ENCODE measurements at places on chromosomes 7 and 10.

- DNase-seq = no peak
Observed at GRCh38 chr7:105130580-105130979, 116.6 kb downstream of the KMT2E start.

GRCh38 chr10:22573820-22574569, 140.4 kb downstream of the PIP4K2A start:
- no peak for DNase-seq

- no peak for DNase-seq
Observed at GRCh38 chr7:157662981-157663716, 326.3 kb downstream of the DNAJB6 start.

DNA sequence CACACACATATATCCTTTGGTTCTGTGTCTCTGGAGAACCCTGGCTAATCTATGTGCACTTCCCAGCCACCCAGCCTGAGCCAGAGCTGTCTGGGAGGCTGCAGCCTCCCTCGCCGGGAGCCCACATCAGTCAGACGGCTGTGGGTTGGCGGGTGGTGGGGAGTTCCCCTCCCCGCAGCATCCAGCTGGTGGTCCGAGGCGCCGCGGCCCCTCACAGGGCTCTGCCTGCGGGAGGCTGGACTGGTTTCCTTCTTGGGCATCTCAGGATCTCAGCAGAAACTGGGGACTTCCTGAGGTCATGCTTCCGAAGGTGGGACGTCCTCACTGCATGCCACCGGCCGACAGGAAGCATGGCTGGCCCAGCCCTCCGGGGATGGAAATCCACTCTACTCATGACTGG, 22.0 kb upstream of the PSMG3 start:
- no peak for DNase-seq

DNA sequence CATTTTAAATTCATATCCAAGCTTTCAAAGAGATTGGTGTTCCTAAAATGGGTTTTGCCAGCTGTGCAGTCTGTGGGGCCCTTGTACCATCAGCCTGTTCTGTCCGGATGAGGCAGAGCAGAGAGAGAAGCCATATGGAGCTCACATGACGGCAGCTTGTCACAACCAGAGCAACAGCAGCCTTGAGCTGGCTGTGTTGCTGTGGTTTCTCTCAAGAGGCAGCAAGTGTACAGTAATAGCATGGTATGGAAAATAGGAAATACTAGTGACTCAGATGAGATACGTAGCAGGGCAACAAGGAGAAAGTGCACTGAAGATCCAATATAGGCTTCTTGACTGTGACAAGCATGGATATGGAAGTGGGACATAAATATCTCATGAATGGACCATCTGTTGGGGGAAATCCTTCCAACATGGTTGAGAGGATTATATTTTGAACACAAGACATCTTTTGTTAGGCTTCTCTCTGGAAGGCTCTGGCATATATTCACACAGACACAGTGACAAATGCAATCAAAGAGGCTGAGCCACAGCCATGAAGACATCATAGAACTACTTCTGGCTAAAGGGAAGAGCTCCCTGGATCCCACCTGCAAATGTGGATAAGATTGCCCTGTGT, 251.0 kb upstream of the TAC1 start:
- DNase-seq = no peak

GRCh38 chr7:94352887-94353286, 41.8 kb upstream of the COL1A2 start:
- DNase-seq = no peak

DNA sequence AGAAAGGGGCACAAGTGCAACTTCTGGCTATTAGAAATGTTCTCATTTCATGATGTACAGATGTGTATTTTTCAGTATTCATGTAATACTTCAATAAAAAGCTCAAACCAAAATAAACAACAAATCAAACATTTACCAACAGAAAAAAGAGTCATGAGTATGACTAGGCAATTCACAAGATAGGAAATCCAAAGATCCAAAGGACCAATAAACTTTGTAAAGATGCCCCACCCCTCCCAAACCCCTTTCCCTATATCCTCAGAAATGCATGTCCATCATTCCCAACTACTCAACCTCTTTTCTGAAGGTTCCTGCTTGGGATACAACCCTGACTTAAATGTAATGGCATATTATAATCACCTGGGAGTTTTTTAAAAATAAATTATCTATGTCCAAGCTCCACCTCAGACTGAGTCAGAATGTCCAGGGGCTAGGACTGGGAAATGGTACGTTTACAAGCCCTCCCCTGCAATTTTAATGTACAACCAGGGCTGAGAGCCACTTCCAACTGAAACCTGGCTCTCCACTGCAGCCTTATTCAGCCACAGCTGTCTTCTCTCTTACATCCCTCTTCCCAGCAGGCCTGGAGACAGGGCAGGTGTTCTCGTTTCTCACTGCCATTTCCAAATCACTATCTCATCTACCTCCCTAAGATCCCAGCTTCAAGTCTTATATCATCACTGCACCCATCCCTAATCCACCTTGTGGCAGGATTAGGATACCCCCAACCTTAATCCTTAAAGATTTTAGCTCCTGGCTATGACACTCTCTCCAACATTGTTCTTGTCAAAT, 36.5 kb downstream of the COA1 start:
- DNase-seq = no peak

DNA sequence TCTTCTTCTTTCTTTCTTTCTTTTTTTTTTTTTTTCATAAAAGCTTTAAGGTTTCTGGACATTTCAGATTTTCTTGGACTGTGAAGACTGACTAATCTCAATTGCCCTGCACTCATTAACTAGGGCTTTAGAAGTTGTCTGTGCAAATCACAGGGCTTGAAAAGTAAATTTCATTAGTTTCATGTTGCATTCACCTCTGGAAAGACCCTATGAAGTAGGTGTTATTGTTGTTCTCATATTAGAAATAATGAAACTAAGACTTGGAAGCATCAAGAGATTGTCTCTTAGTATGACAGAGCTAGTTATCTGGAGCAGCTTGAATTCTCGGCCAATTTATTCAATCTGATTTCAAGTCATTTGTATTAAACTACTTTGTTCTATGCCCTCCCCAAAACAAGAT, 28.2 kb upstream of the SEMA3D start:
- no peak for DNase-seq

GRCh38 chr7:152354061-152354460, 81.7 kb downstream of the KMT2C start:
- no peak for DNase-seq

DNA sequence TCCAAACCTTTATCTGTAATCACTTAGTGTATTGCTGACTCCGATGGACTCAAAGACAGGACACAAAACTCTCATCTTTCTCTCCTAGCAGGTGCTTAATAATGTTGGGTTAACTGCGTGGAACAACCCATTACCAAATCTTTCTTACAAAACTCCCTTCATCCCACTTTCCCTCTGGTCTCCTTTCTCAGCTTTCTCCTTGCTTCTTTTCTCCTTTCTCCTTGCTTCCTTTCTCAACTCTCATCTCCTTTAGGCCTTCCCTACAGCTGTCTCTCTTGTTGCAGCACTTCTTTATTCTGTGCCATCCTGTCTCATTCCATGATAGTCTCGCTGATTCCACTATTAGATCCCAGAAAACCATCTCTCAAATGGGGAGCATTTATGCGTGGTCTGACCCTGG, 67.5 kb downstream of the TNS3 start:
- DNase-seq = no peak

GRCh38 chr10:89537364-89537763, 2.0 kb upstream of the SLC16A12 start:
- DNase-seq = no peak

GRCh38 chr10:110502851-110503301, 5.2 kb downstream of the DUSP5 start:
- DNase-seq = peak; percentile 44

- DNase-seq = no peak
Observed at GRCh38 chr10:62643606-62644587, 160.6 kb upstream of the ADO start.
